ENCODE measurements at places on chromosomes 13 and 19. TPM values are rescaled to one million over a fixed set of nuclear protein-coding genes. Genes with fewer than 3 reads are reported as not detected.

The ZNF625 gene
- 4.0 TPM for total RNA-seq

DNA sequence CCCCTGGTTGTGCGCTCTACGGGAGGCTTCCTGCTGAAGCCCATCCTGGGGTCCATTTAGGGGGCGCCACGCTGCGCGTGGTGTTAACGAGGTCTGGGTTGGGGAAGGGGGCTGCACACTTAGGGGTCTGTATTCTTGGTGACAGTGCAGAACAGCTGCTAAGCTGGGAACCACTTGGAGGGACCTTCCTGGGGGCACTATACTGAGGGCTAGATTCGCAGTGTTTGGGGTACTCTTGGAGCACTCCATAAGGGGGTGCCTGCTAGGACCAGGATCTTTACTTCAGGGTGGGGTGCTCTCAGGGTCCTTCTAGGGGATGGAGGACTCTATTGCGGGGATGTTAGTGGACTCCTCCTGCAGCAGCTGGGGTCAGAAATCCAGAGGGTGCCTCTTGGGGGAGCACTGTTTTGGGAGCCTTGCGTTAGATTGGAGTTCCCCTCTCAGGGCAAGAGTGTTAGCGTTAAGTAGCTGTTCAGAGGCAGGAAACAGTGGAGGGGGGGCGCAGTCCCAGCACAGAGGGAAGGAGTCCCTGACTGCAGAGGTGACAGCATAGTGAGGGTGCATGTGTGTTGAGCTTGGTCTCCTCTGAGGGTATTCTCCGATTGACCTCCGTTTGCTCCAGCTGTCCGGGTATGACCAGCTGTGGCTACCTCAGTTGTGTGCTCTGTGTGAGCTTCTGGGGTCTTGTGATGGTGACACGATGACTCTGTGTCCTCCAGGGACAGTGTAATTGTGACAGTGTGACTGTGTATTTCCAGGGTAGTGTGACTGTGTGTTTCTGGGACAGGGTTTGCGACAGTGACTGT is 1.1 kb downstream of the PDE4A start:
- DNase-seq, result no peak

GRCh38 chr13:20716951-20717350 is 13.5 kb downstream of the IL17D start:
- DNase-seq, result no peak

DNA sequence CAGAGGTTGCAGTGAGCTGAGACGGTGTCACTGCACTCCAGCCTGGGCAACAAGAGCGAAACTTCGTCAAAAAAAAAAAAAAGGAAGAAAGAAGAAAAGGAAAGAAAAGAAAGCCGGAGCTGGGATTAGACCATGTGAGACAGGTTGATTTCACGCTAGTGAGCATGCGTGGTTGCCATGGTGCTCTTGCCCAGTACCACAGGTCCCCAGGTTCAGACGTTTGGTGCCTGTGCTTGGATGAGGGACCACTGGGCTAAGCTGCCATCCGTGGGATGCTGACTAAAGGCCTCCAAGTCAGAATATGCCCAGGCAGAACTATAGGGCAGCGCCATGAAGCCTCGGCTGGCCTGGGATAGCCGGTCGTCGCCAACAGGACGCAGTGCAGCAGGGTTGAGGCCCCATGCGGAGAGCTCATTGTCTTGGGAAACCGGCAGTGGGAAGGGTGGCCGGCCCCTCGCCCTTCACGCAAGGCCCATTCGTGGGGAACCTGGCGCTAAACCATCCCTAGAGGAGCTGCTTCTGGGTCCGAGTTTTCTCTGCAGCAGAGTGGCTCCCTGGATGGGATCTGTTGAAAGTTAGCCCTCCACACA is 7.2 kb upstream of the TEX101 start:
- DNase-seq, result no peak

The SIX5 gene
- 14.0 TPM for total RNA-seq

GRCh38 chr13:39855236-39855635 is 199.8 kb downstream of the COG6 start:
- no peak for DNase-seq

- DNase-seq, result no peak
Measured at GRCh38 chr13:32723987-32724386, 137.7 kb downstream of the PDS5B start.

DNA sequence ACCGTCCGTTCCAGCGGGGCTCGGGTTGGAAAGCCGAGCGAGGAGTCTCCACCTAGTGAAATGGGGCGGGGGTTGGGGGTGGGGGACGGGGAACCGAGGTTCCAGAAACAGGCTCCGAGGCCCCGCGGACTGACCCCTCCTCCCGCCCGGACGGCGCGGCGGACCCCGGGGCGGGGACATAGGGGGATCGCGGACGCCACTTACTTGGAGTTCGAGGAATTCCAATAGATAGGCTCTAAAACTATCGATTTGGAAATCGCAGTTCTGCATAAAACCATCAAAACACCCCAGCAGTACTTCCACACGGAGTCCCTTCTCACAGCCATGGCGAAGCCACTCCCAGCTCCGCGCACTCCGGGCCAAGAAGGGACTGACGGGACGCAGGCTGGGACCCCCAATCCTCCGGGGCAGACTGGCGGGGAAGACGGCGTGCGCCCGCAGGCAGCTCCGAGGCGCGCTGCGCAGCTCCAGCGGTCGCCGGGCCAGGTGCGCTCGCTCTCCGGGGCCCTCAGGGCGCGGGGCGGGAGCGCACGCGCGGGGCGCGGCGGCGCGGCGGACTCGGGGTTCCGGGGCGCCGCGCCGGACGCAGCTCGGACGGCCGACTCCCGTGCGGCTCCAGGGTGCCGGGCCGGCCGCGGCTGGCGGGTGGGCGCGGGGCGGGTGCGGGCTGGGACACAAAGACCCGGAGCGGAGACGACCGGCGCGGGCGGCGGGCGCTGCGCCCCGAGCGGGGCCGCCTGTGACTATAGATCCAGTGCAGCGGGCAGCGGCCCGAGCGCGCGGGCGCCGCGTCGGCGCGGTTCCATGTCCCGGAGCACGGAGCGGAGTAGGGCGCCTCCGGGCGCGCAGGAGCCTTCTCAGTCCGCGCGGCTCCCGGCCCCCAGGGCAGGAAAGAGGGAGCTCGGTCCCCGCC is 567 bp downstream of the EFNB2 start:
- peak; percentile 68 for DNase-seq

- DNase-seq, result no peak
Measured at GRCh38 chr13:107835339-107836018, 379.9 kb downstream of the LIG4 start.
